ENCODE measurements at places on chromosomes 4 and X.

GRCh38 chrX:110276778-110277177, 41.1 kb downstream of the AMMECR1 start:
- no peak for DNase-seq

DNA sequence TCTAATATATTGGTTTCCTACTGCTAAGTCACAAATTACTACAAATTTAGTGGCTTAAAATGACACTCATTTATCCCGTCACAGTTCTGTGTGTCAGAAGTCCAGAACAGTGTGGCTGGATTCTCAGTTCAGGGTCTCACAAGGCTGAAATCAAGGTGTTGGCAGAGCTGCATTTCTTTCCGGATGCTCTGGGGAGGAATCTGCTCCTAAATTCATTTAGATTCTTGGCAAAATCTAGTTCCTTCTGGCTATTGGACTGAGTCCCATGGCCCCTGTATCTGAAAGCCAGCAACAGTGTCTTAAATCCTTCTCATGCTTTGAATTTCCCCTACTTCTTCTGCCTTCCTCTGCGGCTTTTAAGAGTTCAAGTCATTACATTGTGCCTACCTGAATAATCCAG, 103.1 kb upstream of the BMP3 start:
- no peak for DNase-seq

GRCh38 chr4:165106518-165106917, 6.1 kb downstream of the TMEM192 start:
- no peak for DNase-seq

- DNase-seq = no peak
These were observed 60.5 kb upstream of the RPL34 start for GRCh38 chr4:108559911-108560310.

DNA sequence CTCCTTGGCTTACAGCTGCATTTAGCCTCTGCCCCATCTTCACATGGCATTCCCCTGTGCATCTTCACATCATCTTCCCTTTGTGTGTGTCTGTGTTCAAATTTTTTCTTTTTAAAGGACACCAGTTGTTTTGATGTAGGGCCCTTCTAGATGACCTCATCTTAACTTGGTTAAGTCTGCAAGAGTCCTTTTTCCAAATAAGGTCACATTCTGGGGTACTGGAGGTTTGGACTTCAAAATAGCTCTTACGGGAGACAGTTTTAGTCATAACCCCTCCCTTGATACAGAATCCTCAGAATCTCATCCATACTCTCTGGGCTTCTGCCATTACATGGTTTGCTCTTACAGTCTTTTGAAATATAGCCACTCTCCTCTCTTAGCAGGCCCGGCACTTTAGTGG, 231.5 kb upstream of the ATP6AP2 start:
- DNase-seq = no peak

GRCh38 chrX:140087875-140088274, 122.6 kb upstream of the CXorf66 start:
- DNase-seq = no peak

- DNase-seq = no peak
These were observed 28.5 kb upstream of the COX18 start for GRCh38 chr4:73098016-73098415.

GRCh38 chrX:48689208-48689920, 5.8 kb downstream of the WAS start:
- DNase-seq = no peak

GRCh38 chrX:118780509-118780908, 43.1 kb upstream of the ZCCHC12 start:
- DNase-seq = no peak
